T-helper 17 cell (primary cell): ENCODE measurements at places on chromosomes 16 and 17. TPM values are rescaled to one million over a fixed set of nuclear protein-coding genes. Genes with fewer than 3 reads are reported as not detected.

- peaks cover 8% of the 10 kb centered on the region for H3K36me3 ChIP-seq
- H3K27me3 ChIP-seq = no peaks in the 10 kb centered on the region
- no peak for DNase-seq
- H3K4me1 ChIP-seq = peaks cover 14% of the 10 kb centered on the region
- no peak overlapping the region for H3K27ac ChIP-seq
- no peak overlapping the region for H3K4me3 ChIP-seq
Observed at GRCh38 chr17:40170325-40170724, 6.9 kb upstream of the RAPGEFL1 start.

GRCh38 chr17:61583242-61583641 is 7.8 kb downstream of the NACA2 start:
- no peak overlapping the region for H3K4me3 ChIP-seq
- H3K4me1 ChIP-seq = no peaks in the 10 kb centered on the region
- H3K27me3 ChIP-seq = peaks cover 29% of the 10 kb centered on the region
- H3K27ac ChIP-seq = no peak overlapping the region
- no peak for DNase-seq

DNA sequence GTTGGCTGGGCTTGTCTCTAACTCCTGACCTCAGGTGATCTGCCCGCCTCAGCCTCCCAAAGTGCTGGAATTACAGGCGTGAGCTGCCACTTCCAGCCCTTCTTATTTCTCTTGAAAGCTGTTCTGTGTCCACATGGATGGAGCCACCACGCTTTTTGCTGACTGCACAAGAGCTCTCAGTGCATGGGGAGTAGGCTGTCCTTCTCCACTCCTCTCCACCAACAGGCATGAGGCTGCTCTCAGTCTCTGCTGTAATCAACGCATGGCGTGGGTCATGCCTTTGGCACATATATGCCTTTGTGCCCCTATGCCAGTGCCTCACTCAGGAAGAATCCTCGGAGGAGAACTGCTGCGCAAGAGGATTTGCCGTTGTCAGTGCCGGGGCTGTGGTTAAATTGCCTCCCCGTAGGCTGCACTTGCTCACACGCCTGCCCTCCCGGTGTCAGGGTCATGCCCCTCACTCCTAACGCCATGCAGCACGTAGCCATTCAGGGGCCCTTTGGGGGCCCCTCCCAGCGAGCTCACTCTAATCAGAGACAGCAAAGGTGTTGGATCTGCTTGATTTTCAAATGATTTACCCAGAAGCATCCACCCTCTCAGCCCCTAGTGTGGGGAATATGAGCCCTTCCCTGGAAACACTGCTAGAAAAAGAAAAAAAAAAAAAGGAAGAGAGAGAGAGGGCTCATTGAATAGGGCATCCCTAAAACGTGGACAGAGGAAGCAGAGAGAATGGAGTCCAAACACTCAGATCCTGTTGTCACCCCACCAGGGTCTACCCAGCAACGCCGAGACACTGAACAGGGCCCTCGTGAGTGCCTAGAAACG is 47.5 kb upstream of the ZCCHC14 start:
- H3K27ac ChIP-seq = no peak overlapping the region
- DNase-seq = no peak
- H3K4me1 ChIP-seq = peaks cover 3% of the 10 kb centered on the region
- H3K27me3 ChIP-seq = peaks cover 66% of the 10 kb centered on the region
- no peak overlapping the region for H3K4me3 ChIP-seq

The C16orf86 gene
- 2.9 TPM for total RNA-seq

The SLC5A11 gene
- total RNA-seq = not detected

- no peak for DNase-seq
- H3K4me3 ChIP-seq = no peak overlapping the region
- no peak overlapping the region for H3K27ac ChIP-seq
- H3K4me1 ChIP-seq = peaks cover 6% of the 10 kb centered on the region
- no peaks in the 10 kb centered on the region for H3K36me3 ChIP-seq
- no peaks in the 10 kb centered on the region for H3K27me3 ChIP-seq
Observed at GRCh38 chr16:46911038-46911437, 26.9 kb downstream of the GPT2 start.

DNA sequence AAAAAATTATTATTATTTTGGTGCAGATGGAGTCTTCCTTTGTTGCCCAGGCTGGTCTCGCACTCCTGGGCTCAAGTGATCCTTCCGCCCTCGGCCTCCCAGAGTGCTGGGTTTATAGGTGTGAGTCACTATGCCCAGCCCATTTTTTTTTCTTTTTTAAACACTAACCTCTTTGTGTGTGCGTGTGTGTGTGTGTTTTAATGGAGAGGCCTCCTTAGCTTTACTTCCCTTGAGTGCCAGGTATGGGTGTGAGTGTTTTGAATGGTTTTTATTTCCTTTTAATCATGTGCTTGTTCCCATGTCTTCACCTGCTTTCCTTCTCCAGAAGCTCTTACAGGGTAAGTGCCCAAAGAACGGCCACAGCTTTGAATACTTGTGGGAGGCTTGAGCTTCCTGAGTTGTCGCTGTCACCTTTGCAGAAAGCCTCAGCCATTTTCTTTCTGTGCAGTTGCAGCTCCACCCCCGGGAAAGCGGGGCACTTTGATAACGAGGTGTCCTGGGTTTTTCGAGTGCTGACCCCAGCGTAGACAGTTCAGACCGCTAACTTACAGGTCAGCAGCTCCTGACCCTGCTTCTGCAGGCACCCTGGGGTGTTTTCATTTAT is 22.6 kb downstream of the AKAP1 start:
- peaks cover 10% of the 10 kb centered on the region for H3K4me1 ChIP-seq
- no peak overlapping the region for H3K4me3 ChIP-seq
- H3K36me3 ChIP-seq = peaks cover 9% of the 10 kb centered on the region
- no peak overlapping the region for H3K27ac ChIP-seq
- no peaks in the 10 kb centered on the region for H3K27me3 ChIP-seq

DNA sequence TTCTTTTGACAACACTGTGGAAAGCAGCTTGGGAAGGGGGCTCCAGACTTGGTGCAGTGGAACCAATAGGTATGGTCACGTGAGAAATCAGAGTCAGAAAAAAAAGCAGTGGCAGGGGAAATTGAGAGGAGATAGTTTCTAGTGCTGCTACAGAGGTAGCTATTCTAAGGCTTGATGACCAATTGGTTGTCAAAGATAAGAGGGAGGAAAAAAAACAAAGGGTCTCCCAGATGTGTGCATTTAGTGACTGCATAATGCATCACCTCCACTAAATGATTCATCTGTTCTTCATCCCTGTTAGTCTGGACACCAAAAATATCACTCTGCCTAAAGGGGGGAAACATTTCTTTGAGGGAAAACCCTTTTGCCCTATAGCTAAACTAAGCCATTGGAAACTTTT is 56.5 kb downstream of the PIGL start:
- peaks cover 2% of the 10 kb centered on the region for H3K36me3 ChIP-seq
- no peak overlapping the region for H3K4me3 ChIP-seq
- no peak for DNase-seq
- H3K27me3 ChIP-seq = no peaks in the 10 kb centered on the region
- peaks cover 3% of the 10 kb centered on the region for H3K4me1 ChIP-seq
- no peak overlapping the region for H3K27ac ChIP-seq

The SEPTIN1 gene
- 192 TPM for total RNA-seq
